ENCODE measurements at places on chromosomes 12 and 14.

- DNase-seq: no peak
Measured at GRCh38 chr12:104998423-104999346, 12.6 kb downstream of the NOPCHAP1 start.

DNA sequence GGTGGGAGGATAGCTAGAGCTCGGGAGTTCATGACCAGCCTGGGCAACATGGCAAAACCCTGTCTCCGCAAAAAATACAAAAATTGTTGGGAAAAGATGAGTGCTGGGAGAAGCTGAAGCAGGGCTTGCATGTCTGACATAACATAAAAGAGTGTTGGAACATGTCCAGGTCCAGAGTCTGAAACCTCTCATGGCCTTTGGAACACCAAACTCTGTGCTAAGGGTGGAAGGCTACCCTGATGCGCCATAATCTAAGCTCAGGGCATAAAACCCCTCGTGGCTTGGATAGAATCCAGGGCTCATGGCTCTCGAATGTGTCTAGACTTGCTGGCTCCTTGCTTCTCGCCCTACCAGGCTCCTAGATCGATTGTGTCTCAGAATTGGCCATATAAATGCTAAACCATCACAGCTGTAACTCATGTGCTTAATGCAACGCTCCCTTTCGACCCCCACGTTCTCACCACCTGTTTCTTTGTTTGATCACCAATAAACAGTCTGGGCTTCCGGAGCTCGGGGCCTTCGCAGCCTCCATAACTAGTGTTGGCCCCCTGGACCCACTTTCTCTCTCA, 6.7 kb upstream of the CLEC7A start:
- DNase-seq: no peak

- DNase-seq: no peak
Measured at GRCh38 chr12:52130711-52131110, 51.2 kb downstream of the SMIM41 start.

DNA sequence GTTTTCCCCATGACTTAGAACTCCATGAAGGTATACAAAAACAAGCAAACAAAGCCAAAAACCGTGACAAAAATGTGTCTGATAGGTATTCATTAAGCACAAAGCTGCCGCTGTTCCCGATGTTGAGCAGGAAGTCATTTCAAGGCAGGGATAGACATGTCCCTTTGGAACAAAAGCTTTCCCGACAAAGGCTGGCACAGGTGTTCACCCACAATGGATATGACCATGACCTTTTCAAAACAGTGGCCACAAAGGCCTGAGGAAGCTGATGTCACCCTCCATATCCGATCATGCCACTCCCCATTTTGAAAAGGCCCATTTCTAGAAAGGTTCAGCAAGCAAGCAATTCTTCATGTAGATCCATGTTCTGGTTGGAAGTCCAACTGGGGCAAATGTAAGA, 279.1 kb downstream of the BTG1 start:
- DNase-seq: no peak

DNA sequence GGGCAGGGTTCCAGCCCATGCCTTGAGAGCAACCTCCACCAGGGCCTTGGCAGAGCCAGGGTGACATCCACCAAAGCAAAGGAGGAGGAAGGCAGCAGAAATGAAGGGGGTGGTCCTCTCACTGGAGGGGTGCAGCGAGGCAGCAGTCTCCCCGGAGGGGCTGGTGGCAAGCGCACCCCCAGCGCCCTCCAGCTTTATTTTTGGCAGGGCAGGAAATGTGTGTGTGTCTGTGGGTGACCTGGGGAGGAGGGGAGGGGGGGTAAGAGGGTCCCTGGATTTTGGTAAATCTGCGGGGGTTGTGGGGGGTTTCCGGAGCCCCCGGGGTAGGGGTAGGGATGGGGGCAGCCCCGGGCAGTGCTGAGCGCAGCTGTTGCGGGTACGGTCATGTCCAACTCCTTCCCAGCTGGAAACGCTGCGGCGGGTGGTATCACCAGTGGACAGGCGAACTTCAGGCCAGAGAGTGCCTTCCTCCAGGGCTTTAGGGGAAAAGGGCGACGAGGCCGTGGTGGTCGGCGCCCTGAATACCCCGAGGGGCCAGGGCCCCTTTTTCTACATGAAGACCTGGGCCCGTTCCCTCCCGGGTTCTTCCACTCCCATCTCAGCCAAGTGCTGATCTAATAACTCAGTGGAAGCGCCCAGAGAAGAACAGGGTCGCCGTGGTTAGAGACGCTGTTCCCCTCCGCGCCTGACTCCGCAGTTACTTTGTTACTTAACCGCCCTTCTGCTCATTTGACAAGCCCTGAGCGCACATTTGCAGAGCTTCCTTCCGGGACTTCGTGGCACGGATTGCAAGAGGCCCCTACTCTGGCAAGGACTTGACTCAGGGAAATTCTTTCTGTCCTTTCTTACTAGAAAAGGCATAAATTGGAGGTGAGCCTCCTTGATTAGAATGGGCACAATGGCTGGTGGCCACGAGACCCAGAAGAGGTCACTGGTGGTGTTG, 55.2 kb downstream of the FOS start:
- DNase-seq: peak; percentile 21

- no peak for DNase-seq
Measured at GRCh38 chr12:21369141-21369980, 3.3 kb upstream of the IAPP start.

DNA sequence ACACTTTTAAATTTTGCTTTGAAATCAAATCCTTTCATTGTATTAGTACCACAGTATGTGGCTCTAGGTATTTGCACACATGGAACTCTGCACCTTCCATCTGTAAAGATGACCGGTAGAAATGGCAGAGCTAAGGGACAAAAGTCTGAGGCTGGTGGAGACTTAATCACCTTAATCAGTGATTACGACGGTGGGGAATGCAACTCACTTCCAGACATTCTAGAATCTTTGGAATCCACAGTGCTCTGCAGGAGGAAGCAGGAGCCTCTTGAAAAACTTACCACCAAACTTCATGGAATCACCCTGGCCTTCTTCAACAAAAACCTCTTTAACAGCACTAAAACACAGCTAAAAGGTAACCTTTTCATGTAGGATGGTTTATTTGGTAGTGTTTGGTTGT, 3.9 kb upstream of the DACT1 start:
- peak; percentile 39 for DNase-seq

GRCh38 chr14:101125719-101126651, 222.5 kb upstream of the RTL1 start:
- no peak for DNase-seq

- no peak for DNase-seq
Measured at GRCh38 chr12:254039-254438, 8.6 kb downstream of the SLC6A13 start.

GRCh38 chr12:58930770-58931324, 10.5 kb upstream of the LRIG3 start:
- DNase-seq: no peak

- no peak for DNase-seq
Measured at GRCh38 chr14:106487600-106487999, 961.2 kb downstream of the TMEM121 start.

GRCh38 chr12:131471946-131472732, 238.8 kb upstream of the SFSWAP start:
- DNase-seq: no peak
